ENCODE measurements at places on chromosomes 6 and 20. TPM values are rescaled to one million over a fixed set of nuclear protein-coding genes. Genes with fewer than 3 reads are reported as not detected.

DNA sequence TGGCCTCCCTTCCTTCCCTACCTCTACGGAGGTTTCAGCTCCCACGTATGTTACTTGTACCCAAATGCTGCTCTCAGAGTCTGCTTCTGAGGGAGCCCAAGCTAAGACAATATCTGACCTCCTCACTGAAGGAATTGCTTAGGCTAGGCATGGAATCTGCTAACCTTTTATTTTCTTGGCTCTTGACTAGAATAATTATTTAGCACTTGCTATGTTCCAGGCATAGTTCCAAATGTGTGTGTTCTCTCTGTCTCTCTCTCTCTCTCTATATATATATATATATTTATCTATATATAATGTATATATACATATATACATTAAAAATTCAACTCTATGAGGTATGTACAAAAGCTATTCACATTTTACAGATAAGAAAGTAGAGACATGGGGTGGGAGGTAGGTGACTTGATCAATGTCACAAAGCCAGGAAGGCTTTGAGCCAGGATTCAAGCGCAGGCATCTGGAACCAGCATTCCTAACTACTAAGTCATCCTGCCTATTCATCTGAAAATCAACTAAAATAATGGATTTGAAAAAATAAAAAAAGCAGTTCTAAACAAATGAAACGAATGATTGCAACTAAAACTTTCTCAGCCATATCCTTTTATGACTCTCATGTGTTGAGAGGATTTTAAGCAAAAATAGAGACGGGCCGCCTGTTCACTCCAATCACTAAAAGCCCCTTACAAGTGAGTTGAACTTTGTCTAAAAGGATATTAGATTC is 189.7 kb upstream of the JAG1 start:
- peaks cover 31% of the 10 kb centered on the region for H3K4me1 ChIP-seq
- no peak overlapping the region for H3K4me3 ChIP-seq
- H3K27ac ChIP-seq = no peak overlapping the region
- H3K27me3 ChIP-seq = peaks cover 57% of the 10 kb centered on the region
- no peak for DNase-seq

GRCh38 chr6:144482142-144482541 is 197.0 kb downstream of the UTRN start:
- peaks cover 5% of the 10 kb centered on the region for H3K4me1 ChIP-seq
- peaks cover 17% of the 10 kb centered on the region for H3K36me3 ChIP-seq
- H3K27ac ChIP-seq = no peak overlapping the region
- DNase-seq = no peak

Gene PNPLA1
- total RNA-seq = 0.14 TPM

DNA sequence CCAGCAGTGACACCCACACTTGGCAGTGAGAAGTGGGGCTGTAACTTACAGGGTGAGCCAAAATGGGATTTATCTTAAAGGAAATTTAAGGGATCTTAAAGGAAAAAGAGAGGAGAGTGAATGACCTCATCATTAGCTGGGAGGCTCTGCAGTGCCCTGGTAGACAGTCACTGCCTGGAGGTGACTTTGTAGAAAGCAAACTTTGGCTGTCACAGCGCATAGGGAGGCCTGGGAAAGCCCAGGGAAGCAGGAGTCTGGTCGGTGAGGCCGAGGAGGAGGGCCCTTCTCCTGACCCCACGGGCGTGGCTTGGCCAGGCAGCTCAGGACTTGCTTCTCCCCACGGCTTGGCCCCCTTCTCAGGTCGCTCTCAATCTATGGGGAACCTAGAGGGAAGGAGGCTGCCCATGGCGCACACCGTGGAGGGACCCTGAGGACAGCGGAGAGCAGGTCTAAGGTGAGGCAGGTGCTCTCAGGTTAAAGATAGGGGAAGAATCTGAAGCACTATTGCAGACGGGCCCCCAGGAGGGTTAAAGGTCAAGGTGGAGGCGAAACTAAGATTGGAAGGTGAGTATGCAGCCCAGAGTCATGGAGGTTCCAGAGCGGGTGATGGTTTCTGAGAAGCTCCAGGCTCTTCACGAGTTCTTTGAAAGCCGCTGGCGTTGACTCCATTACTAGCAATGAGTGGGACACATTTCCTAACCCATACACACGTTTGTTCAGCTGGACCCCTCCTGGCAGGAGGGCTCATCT is 15.6 kb upstream of the RIPK1 start:
- DNase-seq = no peak
- H3K36me3 ChIP-seq = no peaks in the 10 kb centered on the region
- peaks cover 10% of the 10 kb centered on the region for H3K27me3 ChIP-seq
